ENCODE measurements at places on chromosomes 11 and 22. TPM values are rescaled to one million over a fixed set of nuclear protein-coding genes. Genes with fewer than 3 reads are reported as not detected.

Gene MMP12
- total RNA-seq, result not detected

Gene ADM
- total RNA-seq, result 57.3 TPM

Gene JHY
- total RNA-seq, result 6.3 TPM

Gene FAM227A
- 0.55 TPM for total RNA-seq

Gene ANO1
- 33.9 TPM for total RNA-seq

Gene GAS2
- 1.1 TPM for total RNA-seq

Gene KRTAP5-7
- total RNA-seq, result 0.49 TPM

Gene MRGPRG
- total RNA-seq, result not detected

Gene IGLL1
- not detected for total RNA-seq

Gene CCDC116
- total RNA-seq, result 0.36 TPM

Gene CDHR5
- not detected for total RNA-seq

Gene HMBS
- 5.6 TPM for total RNA-seq

Gene SLC22A25
- not detected for total RNA-seq

Gene NCAM1
- 98.1 TPM for total RNA-seq

Gene TRIM48
- total RNA-seq, result not detected

Gene ARRB1
- 53.8 TPM for total RNA-seq

Gene CNTF
- 1.8 TPM for total RNA-seq

Gene INS
- not detected for total RNA-seq

Gene OVOL1
- not detected for total RNA-seq

Gene RAB36
- total RNA-seq, result 2.5 TPM

Gene KIF18A
- total RNA-seq, result 0.41 TPM

Gene ARVCF
- total RNA-seq, result 33.8 TPM

Gene TSSK2
- total RNA-seq, result not detected

Gene NPAS4
- total RNA-seq, result 2.5 TPM

Gene P2RX3
- not detected for total RNA-seq

Gene SMTNL1
- not detected for total RNA-seq

Gene SLC5A12
- not detected for total RNA-seq

Gene RIMBP3B
- not detected for total RNA-seq

Gene IGLL5
- total RNA-seq, result not detected

Gene IFITM5
- not detected for total RNA-seq

Gene CYB5R2
- 3.6 TPM for total RNA-seq

Gene KRTAP5-1
- not detected for total RNA-seq

Gene MOB2
- total RNA-seq, result 71.3 TPM

Gene RFPL1
- total RNA-seq, result not detected

Gene SHISAL1
- 24.3 TPM for total RNA-seq

Gene ANKK1
- not detected for total RNA-seq

Gene C11orf42
- total RNA-seq, result not detected

Gene EFEMP2
- total RNA-seq, result 103 TPM

Gene PLEKHA7
- 3.4 TPM for total RNA-seq

Gene ARHGEF17
- total RNA-seq, result 104 TPM

Gene FREY1
- 3.5 TPM for total RNA-seq

Gene GRIA4
- total RNA-seq, result 6.1 TPM

Gene TNNI2
- total RNA-seq, result not detected

Gene NXPE2
- total RNA-seq, result 0.36 TPM

Gene SLC25A18
- total RNA-seq, result 9.1 TPM

Gene APOL4
- total RNA-seq, result 3.0 TPM

Measured in sigmoid colon (tissue), 7 donors.